Osteocyte (in vitro differentiated cells): ENCODE measurements at places on chromosomes 12 and 14. TPM values are rescaled to one million over a fixed set of nuclear protein-coding genes. Genes with fewer than 3 reads are reported as not detected.

The EIF2S3B gene
- total RNA-seq = 0.73 and 0.97 TPM in 2 replicates

DNA sequence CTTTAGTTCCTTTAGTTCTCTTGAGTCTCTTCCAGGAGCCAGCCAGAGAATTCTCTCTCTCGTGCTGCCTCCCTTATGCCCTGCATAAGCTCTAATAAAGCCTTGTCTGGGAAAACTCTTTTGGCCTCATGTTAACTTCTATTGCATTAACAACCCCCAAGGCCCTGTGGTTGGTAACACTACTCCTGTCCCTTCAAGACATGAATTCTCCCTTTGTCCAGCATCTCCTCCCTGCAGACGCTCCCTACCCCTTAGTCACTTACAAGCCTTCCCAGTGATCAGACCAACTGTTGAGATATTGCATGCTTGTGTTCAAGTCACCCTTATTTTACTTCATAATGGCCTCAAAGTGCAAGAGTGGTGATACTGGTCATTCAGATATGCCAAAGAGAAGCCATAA, 12.1 kb downstream of the LTBR start:
- no peak for DNase-seq
- no peak overlapping the region for H3K4me3 ChIP-seq
- H3K4me1 ChIP-seq = peaks cover 3% of the 10 kb centered on the region
- no peaks in the 10 kb centered on the region for H3K27me3 ChIP-seq

GRCh38 chr14:61644834-61645233, 50.5 kb upstream of the HIF1A start:
- no peak overlapping the region for H3K4me3 ChIP-seq
- no peaks in the 10 kb centered on the region for H3K36me3 ChIP-seq
- no peak for DNase-seq
- H3K27me3 ChIP-seq = no peaks in the 10 kb centered on the region
- H3K4me1 ChIP-seq = peaks cover 37% of the 10 kb centered on the region

The KRT74 gene
- not detected in 2 replicates for total RNA-seq

The NUP37 gene
- 24.6 and 25.4 TPM in 2 replicates for total RNA-seq

The NPC2 gene
- 524 and 529 TPM in 2 replicates for total RNA-seq

GRCh38 chr12:27905285-27906126, 67.0 kb downstream of the PTHLH start:
- no peak overlapping the region for H3K4me3 ChIP-seq
- no peaks in the 10 kb centered on the region for H3K36me3 ChIP-seq
- no peaks in the 10 kb centered on the region for H3K4me1 ChIP-seq
- no peak for DNase-seq

The RASAL1 gene
- total RNA-seq = not detected in 2 replicates

GRCh38 chr12:131671276-131671675, 39.6 kb upstream of the SFSWAP start:
- no peaks in the 10 kb centered on the region for H3K36me3 ChIP-seq
- peak; percentile 17 for DNase-seq
- H3K4me1 ChIP-seq = no peaks in the 10 kb centered on the region
- no peak overlapping the region for H3K4me3 ChIP-seq

DNA sequence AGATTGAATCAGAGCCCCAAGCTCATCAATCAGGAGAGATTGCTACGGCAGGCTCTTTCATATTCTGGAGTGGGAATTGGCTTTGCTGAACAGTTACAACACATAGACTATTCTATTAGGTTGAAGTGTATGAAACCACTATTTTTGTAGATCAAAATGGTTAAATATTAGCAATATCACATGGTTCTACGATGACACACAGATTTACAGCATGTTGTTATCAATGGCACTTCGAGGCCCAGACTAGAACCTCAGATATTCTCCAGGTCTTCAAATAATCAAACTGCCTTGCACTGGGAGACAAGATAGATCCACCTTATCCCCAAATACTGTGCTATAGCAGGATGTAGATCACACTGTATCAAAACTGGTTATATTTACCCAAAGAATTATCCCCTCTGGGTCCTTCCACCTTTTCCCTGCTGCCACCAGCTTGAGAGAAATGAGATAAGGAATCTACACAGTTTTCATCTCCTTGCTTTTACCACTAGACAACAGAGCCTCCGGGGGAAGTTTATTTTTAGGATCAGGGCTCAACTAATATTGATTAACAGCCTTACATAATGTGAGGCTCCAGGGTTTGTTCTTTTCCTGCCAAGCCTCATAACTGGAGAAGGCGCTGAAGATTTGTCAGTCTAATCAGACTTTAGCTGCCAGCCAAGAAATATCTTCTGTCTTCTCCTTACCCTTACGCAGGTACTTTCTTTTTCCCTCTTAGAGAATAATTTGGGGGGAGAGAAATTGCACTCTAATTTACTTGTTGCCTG, 507.1 kb downstream of the DIO2 start:
- no peak for DNase-seq
- H3K27me3 ChIP-seq = no peaks in the 10 kb centered on the region
- no peaks in the 10 kb centered on the region for H3K36me3 ChIP-seq
- peaks cover 2% of the 10 kb centered on the region for H3K4me1 ChIP-seq
- H3K4me3 ChIP-seq = no peak overlapping the region

The DIABLO gene
- total RNA-seq = 51.5 and 61.1 TPM in 2 replicates

The STYK1 gene
- 0.48 TPM in 1 of 2 replicates, not detected in the other for total RNA-seq

The NUMB gene
- total RNA-seq = 72.7 and 73.7 TPM in 2 replicates

- H3K4me1 ChIP-seq = peaks cover 47% of the 10 kb centered on the region
- peaks cover 33% of the 10 kb centered on the region for H3K36me3 ChIP-seq
- no peaks in the 10 kb centered on the region for H3K27me3 ChIP-seq
- peak overlapping the region; percentile 90 for H3K4me3 ChIP-seq
- H3K27ac ChIP-seq = peak overlapping the region; percentile 97
These were observed 1.2 kb upstream of the GAPDH start for GRCh38 chr12:6532927-6533652.

DNA sequence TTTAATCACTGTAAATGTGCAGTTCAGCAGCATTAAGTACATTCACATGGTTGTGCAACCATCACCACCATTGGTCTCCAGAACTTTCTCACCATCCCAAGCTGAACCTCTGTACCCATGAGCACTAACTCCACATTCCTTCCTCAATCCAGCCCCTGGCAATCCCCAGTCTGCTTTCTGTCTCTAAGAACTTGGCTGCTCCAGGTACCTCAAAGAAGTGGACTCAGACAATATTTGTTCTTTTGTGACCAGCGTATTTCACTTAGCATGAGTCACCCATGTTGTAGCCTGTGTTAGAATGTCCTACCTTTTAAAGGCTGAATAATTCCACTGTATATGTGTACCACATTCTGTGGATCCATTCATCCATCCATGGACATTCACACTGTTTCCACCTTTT, 64.6 kb downstream of the SLC24A4 start:
- H3K4me3 ChIP-seq = no peak overlapping the region
- peaks cover 15% of the 10 kb centered on the region for H3K27me3 ChIP-seq
- no peak for DNase-seq

- no peaks in the 10 kb centered on the region for H3K36me3 ChIP-seq
- no peak overlapping the region for H3K4me3 ChIP-seq
- H3K27ac ChIP-seq = peak overlapping the region; percentile 27
These were observed 8.7 kb upstream of the DDX47 start for GRCh38 chr12:12804432-12804886.

DNA sequence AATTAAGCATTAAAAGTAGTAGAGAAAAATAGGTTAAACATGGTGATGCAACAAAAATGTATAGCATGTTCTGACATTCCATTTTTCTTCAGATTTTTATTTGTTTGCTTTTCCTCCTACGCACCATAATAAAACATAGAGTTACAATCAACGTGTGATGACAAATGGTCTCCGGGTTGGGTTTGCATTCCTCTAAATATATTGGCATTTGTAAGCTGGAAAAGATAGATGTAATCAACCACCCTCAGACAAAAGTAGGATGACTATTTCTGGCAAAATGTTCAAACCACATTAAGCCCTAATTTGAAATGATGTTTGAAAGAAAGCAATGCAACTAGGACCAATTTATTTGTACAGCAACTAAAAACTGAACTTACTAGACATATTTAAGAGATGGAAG, 58.4 kb downstream of the SLC25A21 start:
- H3K4me1 ChIP-seq = peaks cover 41% of the 10 kb centered on the region
- H3K27ac ChIP-seq = no peak overlapping the region
- H3K27me3 ChIP-seq = no peaks in the 10 kb centered on the region
- H3K36me3 ChIP-seq = no peaks in the 10 kb centered on the region

GRCh38 chr14:49727171-49727570, 34.3 kb downstream of the KLHDC1 start:
- no peak for DNase-seq
- H3K4me3 ChIP-seq = no peak overlapping the region
- no peak overlapping the region for H3K27ac ChIP-seq
- H3K27me3 ChIP-seq = no peaks in the 10 kb centered on the region
- H3K36me3 ChIP-seq = peaks cover 32% of the 10 kb centered on the region
- no peaks in the 10 kb centered on the region for H3K4me1 ChIP-seq

The TPH2 gene
- total RNA-seq = not detected in 2 replicates

The PACS2 gene
- 109 and 115 TPM in 2 replicates for total RNA-seq

- H3K4me1 ChIP-seq = no peaks in the 10 kb centered on the region
- no peak overlapping the region for H3K27ac ChIP-seq
- DNase-seq = no peak
- no peak overlapping the region for H3K4me3 ChIP-seq
- no peaks in the 10 kb centered on the region for H3K27me3 ChIP-seq
- peaks cover 31% of the 10 kb centered on the region for H3K36me3 ChIP-seq
These were observed 52.3 kb downstream of the IPO8 start for GRCh38 chr12:30643366-30643765.

DNA sequence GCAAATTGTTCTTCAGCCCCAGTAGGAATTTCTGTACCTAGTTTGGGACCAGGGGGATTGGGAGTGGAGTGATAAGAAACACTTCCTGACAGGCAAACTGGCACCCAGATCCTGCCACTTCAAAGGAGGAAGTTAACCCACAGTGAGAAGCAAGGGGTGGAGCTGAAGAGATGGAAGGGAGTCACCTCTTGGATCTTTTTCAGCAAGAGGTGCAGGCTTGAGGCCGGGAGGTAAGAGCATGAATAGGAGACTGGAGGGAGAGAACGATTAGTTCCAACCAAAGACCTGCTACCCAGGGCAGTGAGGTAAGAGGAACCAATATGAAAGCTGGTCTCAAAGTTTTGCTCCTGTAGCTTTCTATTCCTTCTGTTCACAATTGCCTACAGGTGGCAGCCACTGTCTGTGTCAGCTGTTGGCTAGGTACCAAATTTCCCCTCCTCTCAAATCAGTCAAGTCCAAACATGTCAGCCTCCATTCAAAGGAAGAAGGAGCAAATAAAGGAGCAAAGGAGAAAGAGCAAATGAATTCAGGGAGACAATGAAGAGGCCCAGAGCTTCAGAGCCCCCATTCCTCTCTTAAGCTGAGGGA, 14.9 kb upstream of the TAC3 start:
- H3K4me1 ChIP-seq = no peaks in the 10 kb centered on the region
- no peaks in the 10 kb centered on the region for H3K36me3 ChIP-seq
- DNase-seq = no peak
- peaks cover 51% of the 10 kb centered on the region for H3K27me3 ChIP-seq
- H3K4me3 ChIP-seq = no peak overlapping the region
- no peak overlapping the region for H3K27ac ChIP-seq

The LIN7A gene
- total RNA-seq = 26.7 and 27.7 TPM in 2 replicates

DNA sequence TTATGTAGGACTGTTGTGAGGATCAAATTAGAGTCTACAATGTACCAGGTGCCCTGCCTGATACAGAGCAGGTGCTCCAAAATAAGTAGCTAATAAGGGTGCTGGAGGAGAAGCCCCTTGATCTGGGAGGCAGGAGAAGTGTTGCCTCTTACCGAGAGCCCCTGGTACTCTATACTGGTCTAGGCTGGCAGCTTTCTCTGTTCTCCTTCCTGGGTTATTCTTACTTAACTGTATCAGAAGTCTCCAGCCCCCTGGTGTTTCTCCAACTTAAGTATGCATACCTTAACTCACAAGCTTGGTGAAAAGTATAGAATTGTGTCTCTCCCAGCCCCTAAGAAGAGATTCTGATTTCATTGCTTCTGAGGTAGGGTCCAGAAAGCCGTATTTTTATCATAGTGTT, 254.9 kb downstream of the LRIG3 start:
- H3K36me3 ChIP-seq = peaks cover 21% of the 10 kb centered on the region
- no peak for DNase-seq
- H3K4me1 ChIP-seq = peaks cover 47% of the 10 kb centered on the region
- H3K4me3 ChIP-seq = no peak overlapping the region
- H3K27ac ChIP-seq = no peak overlapping the region

DNA sequence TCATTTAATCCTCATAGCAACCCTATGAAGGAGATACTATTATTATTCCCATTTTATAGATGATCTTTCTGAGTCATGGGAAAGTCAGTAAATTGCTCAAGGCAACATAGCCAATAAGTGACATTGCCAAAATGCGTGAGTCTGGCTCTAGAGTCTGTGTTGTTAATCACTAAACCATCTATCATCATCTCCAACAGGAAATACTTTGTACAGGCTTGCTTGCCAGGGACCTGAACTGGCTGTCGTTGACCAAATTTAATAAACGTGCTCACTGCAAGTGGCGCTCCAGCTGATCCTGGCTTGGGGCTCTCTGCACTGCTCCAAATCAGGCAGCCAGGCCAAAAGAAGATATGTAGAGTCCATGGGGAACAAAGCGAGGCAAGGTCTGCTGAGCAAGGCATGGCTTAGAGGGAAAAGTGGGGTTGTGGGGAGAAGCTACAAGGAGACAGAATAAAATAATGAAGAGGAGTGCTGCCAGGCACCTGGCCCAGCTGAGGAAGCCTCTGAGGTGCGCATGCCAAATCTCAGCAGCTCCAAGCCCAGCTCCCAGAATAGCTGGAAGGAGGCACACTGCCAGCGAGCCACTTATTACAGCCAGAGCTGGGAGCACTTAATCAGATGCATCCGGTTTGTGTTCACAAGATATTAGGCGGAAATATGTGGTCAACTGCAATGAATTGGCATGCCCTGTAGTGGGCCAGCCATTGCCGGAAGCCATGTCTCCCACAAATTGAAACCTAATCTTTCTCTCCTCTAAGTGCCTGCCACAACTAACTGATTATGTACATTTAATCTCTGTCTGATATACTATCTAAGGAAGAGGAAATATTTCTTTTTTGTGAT, 43.3 kb upstream of the PTPRO start:
- H3K4me3 ChIP-seq = no peak overlapping the region
- no peak for DNase-seq
- H3K27me3 ChIP-seq = no peaks in the 10 kb centered on the region
- peak overlapping the region; percentile 55 for H3K27ac ChIP-seq

- no peak for DNase-seq
- H3K27ac ChIP-seq = no peak overlapping the region
- H3K4me1 ChIP-seq = peaks cover 31% of the 10 kb centered on the region
- no peak overlapping the region for H3K4me3 ChIP-seq
- H3K36me3 ChIP-seq = peaks cover 1% of the 10 kb centered on the region
These were observed 85.3 kb upstream of the PPM1H start for GRCh38 chr12:63020269-63020668.

The TMEM63C gene
- 0.11 and 0.39 TPM in 2 replicates for total RNA-seq

The LRP1-AS gene
- total RNA-seq = not detected in 2 replicates
